ENCODE measurements at places on chromosomes 2 and 18. TPM values are rescaled to one million over a fixed set of nuclear protein-coding genes. Genes with fewer than 3 reads are reported as not detected.

ERFE gene
- total RNA-seq = 0.53 TPM

SKOR2 gene
- not detected for total RNA-seq

ARHGAP25 gene
- 1.7 TPM for total RNA-seq

GPR55 gene
- not detected for total RNA-seq

SCN2A gene
- total RNA-seq = not detected

RIT2 gene
- not detected for total RNA-seq
